ENCODE measurements at places on chromosomes 3 and 15.

DNA sequence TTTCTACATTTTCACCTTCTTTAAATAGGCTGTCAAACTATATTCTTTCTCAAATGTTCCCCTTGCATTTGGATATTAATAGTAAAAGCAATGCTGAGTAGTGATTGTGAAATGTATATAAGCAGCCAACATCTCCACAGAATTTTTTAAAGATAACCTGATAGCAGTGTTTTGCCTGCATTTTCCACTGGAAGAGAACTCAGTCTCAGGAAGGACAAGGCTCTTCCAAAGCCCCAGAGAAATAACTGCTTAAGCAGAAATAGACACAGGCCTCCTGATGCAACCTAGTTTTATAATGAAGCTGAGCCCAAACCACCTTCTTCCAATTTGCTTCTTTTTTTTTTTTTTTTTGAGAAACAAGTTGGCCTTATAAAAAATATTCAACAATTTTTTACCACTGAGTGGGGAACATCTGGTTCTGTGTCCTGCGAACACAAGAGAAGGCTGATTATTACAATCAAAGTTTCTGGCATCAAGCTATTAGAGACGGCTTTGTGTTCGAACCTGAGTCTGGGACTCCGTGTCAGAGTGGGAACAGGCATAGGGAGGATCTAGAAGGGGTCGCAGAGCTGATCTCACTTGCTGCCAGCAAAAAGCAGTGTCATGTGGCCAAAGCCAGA lies 332.5 kb upstream of the TBL1XR1 start:
- H3K4me1 ChIP-seq = peaks cover 34% of the 10 kb centered on the region
- no peaks in the 10 kb centered on the region for H3K27me3 ChIP-seq
- DNase-seq = no peak
- no peak overlapping the region for H3K4me3 ChIP-seq

GRCh38 chr3:42533161-42533897 lies 30.9 kb downstream of the VIPR1 start:
- no peak for DNase-seq
- no peaks in the 10 kb centered on the region for H3K4me1 ChIP-seq
- H3K36me3 ChIP-seq = no peaks in the 10 kb centered on the region
- H3K4me3 ChIP-seq = no peak overlapping the region
- H3K27ac ChIP-seq = no peak overlapping the region

DNA sequence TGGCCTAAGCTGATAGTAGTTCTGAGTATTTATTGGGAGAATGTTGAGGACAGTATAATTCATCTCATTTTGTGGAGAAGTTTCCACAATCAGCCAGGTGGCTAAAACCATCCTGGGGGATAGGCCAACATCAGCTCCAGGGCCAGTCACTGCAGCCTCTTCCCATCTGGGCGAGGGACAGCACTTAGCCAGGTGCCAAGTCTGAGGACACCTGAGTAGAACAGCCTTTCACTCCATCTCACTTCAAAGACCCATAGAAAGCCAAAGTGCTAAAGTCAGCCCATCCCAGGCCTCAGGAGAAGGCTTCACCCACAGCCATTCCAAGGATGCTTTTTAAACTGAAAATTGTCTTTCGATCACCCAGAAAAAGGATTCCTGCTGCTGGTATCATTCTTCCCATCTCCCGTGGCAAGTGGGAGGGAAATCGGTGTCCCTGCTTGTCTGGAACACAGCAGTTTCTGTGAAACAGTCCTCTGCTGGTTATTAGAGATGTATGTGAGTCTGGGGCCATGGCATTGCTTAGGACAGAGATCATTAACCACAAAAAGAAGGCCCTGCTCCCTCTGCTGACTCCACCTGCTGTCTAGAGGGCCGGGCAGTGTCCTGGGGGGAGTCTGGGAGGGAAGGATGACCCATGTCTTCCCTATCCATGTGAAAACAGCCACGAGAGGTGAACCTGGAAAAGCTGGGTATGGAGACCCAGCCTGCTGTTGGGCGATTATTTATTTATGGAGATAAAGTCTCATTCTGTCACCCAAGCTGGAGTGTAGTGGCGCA lies 9.6 kb downstream of the CALML4 start:
- peak overlapping the region; percentile 51 for H3K27ac ChIP-seq
- DNase-seq = no peak
- H3K36me3 ChIP-seq = peaks cover 30% of the 10 kb centered on the region
- no peaks in the 10 kb centered on the region for H3K27me3 ChIP-seq

- no peaks in the 10 kb centered on the region for H3K27me3 ChIP-seq
- no peak for DNase-seq
- peaks cover 27% of the 10 kb centered on the region for H3K4me1 ChIP-seq
- no peak overlapping the region for H3K4me3 ChIP-seq
- H3K27ac ChIP-seq = peak overlapping the region; percentile 1
Observed at GRCh38 chr15:85582131-85583079, 202.0 kb downstream of the AKAP13 start.

DNA sequence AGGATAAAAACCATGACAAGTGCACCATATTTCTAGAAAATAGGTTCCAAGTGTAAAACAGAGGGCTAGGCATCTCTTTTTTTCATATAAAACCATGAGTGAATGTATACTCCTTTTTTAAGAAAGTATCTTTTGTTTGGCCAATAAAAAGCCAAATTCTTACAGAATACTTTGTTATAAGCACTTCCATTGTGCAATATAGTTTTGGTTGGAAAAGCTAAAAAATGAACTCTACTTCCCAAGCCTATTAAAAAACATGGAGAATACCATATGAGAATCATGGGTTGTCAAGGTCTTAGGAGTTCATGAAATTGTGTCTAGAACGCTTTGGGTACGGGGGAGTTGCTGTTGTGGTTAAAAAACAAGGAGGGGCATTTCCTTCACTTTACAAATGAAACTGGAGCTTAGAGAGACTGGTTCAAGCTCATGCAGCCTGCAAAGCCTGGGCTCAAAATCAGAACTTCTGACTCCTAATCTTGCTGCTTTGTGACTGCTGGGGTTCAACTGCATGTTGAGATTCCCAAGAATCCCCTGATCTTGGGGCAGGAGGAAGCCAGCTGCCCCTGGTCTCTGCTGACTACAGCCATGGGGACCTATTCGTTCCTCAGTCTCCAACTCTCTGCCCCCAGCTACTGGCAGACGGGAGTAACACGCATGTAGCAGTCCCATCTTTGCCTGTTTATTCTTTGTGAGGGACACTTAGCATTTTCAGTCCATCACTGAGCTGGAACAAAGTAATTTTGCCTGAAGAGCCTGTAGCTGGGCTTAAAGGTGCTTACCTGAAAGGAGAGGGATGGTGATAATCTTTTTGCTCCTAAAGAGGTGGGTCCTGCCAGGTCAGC lies 229.1 kb downstream of the CHST2 start:
- DNase-seq = no peak
- no peak overlapping the region for H3K4me3 ChIP-seq
- H3K27me3 ChIP-seq = no peaks in the 10 kb centered on the region
- H3K36me3 ChIP-seq = no peaks in the 10 kb centered on the region
- H3K4me1 ChIP-seq = peaks cover 18% of the 10 kb centered on the region

- H3K27me3 ChIP-seq = no peaks in the 10 kb centered on the region
- no peak overlapping the region for H3K27ac ChIP-seq
- no peaks in the 10 kb centered on the region for H3K4me1 ChIP-seq
- H3K36me3 ChIP-seq = no peaks in the 10 kb centered on the region
- no peak for DNase-seq
- H3K4me3 ChIP-seq = no peak overlapping the region
Observed at GRCh38 chr3:168531116-168531515, 435.4 kb upstream of the GOLIM4 start.

GRCh38 chr15:25689592-25689991 lies 173.5 kb downstream of the ATP10A start:
- H3K36me3 ChIP-seq = no peaks in the 10 kb centered on the region
- peaks cover 6% of the 10 kb centered on the region for H3K4me1 ChIP-seq
- no peak for DNase-seq
- H3K27ac ChIP-seq = no peak overlapping the region
- H3K27me3 ChIP-seq = peaks cover 3% of the 10 kb centered on the region

DNA sequence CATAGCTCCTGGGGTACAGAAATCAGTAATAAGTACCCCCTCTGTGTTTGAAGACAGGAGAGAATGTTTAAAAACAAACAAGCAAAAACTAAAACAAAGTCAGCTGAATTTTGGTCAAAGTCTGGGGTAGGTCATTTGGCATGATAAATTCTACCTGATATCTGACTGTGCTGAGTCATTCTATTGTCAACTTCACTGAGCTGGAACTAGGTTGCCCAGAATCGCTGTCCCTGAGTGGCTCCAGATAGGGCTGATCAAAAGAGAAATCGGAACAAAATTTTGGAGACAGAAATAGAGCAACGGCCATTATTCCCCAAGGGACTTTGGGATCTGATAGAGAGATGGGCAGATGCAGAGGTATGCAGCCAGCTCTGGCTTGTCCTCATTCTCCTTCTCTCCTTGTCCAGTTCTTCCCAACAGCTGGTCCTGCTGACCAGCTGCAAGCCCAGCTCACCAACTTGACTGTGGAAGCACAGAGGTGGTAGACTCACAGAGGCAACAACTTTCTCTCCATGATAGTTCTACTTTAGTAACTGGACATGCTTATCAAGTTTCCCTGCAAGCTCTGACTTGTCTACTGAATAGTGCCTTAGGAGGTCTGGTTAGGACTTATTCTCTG lies 57.3 kb upstream of the MYRIP start:
- H3K27ac ChIP-seq = no peak overlapping the region
- no peaks in the 10 kb centered on the region for H3K36me3 ChIP-seq
- H3K4me1 ChIP-seq = no peaks in the 10 kb centered on the region
- H3K4me3 ChIP-seq = no peak overlapping the region
- H3K27me3 ChIP-seq = peaks cover 9% of the 10 kb centered on the region

DNA sequence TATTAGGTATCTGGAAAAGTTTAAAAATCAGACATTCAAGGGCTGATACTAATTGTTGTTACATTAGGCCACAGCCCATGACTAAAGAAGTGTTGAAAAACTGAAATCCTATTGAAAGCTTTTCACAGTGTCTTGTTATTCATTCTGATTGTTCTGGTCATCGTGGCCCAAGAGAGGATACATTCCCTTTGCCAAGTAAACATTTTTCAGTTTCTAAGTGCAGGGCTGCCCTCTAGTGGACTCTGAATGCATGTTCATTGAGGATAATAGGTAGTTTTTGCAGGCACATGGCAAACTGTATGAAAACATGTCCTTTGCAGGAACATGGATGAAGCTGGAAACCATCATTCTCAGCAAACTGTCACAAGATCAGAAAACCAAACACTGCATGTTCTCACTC lies 181.1 kb downstream of the MYRIP start:
- H3K4me3 ChIP-seq = no peak overlapping the region
- DNase-seq = no peak
- peaks cover 18% of the 10 kb centered on the region for H3K27me3 ChIP-seq
- H3K36me3 ChIP-seq = no peaks in the 10 kb centered on the region
- H3K4me1 ChIP-seq = no peaks in the 10 kb centered on the region

GRCh38 chr3:19541284-19541683 lies 392.7 kb downstream of the EFHB start:
- H3K36me3 ChIP-seq = no peaks in the 10 kb centered on the region
- H3K4me3 ChIP-seq = no peak overlapping the region
- no peak overlapping the region for H3K27ac ChIP-seq
- DNase-seq = no peak

DNA sequence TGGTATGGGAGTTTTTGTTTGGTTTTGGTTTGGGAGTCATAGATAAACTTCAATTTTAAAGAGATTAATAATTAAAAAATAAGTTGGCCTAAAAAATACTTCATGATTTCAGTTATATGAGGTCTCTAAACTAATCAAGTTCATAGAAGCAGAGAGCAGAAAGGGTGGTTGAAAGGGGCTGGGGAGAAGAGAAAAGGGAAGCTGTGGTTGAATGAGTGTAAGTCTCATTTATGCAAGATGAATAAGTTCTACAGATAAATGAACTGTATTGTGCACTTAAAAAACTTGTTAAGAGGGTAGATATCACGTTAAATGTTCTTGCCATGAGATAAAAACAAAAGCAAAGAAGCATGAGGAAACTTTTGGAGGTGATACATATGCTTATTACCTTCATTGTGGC lies 188.7 kb downstream of the NSUN3 start:
- no peaks in the 10 kb centered on the region for H3K36me3 ChIP-seq
- peaks cover 5% of the 10 kb centered on the region for H3K4me1 ChIP-seq
- no peak overlapping the region for H3K4me3 ChIP-seq
- DNase-seq = no peak

DNA sequence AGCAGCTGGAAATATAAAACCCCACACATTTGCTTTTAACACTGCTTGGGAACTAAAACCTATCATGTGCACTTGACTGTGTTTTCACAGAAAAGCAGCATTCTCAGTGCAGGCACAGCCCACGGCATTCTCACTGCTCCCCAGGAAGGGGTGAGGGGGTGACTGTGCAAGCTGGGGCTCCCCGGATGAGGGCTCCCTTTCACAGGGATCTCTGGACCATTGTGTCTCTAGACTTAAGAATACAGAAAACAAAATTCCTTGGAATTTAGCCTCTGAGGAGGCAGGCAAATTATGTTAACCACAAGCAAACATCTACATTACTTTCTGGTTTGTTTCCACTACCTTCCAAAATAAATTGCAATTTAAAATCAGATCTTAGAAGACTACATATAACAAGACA lies 100.3 kb downstream of the FSIP1 start:
- no peak overlapping the region for H3K4me3 ChIP-seq
- no peak for DNase-seq
- no peaks in the 10 kb centered on the region for H3K27me3 ChIP-seq
- H3K4me1 ChIP-seq = peaks cover 4% of the 10 kb centered on the region
- no peak overlapping the region for H3K27ac ChIP-seq

- H3K4me3 ChIP-seq = no peak overlapping the region
- H3K36me3 ChIP-seq = no peaks in the 10 kb centered on the region
- H3K27me3 ChIP-seq = no peaks in the 10 kb centered on the region
- H3K4me1 ChIP-seq = no peaks in the 10 kb centered on the region
Observed at GRCh38 chr15:89587955-89588354, 12.7 kb downstream of the TICRR start.

GRCh38 chr15:27696530-27696929 lies 402.6 kb downstream of the OCA2 start:
- no peaks in the 10 kb centered on the region for H3K4me1 ChIP-seq
- H3K4me3 ChIP-seq = no peak overlapping the region
- no peaks in the 10 kb centered on the region for H3K27me3 ChIP-seq
- no peak for DNase-seq

- no peak for DNase-seq
- H3K27me3 ChIP-seq = no peaks in the 10 kb centered on the region
Observed at GRCh38 chr15:31080591-31081014, 20.9 kb downstream of the TRPM1 start.

GRCh38 chr15:97459771-97460170 lies 500.7 kb upstream of the ARRDC4 start:
- DNase-seq = no peak
- H3K27me3 ChIP-seq = peaks cover 8% of the 10 kb centered on the region
- no peak overlapping the region for H3K4me3 ChIP-seq
- no peak overlapping the region for H3K27ac ChIP-seq

DNA sequence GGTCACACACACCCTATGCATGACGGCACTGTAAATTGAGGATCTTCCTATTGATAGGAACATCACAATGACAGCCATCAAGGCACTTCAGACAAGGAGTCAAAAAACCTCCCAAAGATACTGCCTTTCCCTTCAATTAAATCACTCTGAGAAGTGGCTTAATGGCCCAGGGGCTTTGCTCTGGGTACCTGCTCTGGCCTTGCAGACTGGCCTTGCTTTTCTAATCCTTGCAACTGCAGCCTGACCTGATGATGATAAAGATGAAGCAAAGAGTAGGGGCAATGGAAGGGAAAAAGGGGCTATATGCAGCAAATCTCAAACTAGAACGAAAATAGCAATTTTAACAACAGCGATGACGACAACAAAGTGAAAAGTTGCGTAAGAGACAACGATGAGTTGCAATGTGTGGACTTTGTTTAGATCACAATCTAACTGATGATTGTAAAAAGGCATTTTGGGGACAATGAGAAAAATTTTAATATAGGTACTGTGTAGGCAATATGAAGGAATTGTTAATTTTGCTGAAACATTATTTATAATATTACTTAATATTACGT lies 14.6 kb downstream of the ADAMTS9 start:
- H3K4me3 ChIP-seq = no peak overlapping the region
- H3K27me3 ChIP-seq = no peaks in the 10 kb centered on the region
- peaks cover 14% of the 10 kb centered on the region for H3K4me1 ChIP-seq
- H3K36me3 ChIP-seq = peaks cover 13% of the 10 kb centered on the region
